Stimulated activated CD8-positive, alpha-beta memory T cell treated with anti-CD3 and anti-CD28 coated beads, Interleukin-12 subunit alpha, Interleukin-12 subunit beta, amount 100 ng/mL, for 1 hour (primary cell): ENCODE measurements at places on chromosomes 6 and 20.

DNA sequence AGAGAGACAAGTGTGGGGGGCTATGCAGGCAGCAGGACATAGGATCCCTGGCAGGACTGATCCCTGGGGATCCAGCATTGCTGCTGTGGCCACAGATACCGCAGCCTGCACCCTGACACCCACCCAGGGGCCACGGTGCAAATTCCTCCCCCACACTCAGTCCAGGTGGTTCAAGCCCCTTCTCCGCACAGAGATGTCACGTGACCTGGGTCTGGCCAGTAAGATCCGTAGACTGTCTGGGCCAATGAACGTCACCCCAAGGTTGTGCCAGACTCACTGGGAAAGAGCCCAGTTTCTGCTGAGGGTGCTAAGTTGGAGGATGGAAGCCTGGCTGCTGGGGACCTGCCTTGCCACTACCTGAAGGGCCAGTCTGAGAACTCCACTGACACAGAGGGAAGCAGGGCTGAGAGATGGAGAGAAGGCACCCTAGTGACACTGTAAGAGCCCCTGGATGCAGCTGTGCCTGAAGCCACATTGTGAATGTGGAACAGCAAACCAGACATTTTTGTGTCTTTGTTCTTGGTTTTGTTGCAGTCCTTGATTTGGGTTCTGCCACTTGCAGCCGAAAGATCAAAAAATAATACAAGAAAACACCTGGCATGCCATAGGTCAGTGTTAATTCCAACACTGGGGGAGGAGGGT lies 228.6 kb downstream of the PREX1 start:
- DNase-seq = no peak

- no peak for DNase-seq
Observed at GRCh38 chr20:18543216-18543615, 24.0 kb upstream of the SMIM26 start.

GRCh38 chr6:137417396-137417795 lies 76.8 kb downstream of the OLIG3 start:
- DNase-seq = no peak

GRCh38 chr20:1595333-1595732 lies 24.5 kb downstream of the SIRPB1 start:
- DNase-seq = no peak

- DNase-seq = no peak
Observed at GRCh38 chr20:45041464-45042337, 59.2 kb downstream of the KCNS1 start.
